ENCODE measurements at places on chromosomes 1 and 21.

DNA sequence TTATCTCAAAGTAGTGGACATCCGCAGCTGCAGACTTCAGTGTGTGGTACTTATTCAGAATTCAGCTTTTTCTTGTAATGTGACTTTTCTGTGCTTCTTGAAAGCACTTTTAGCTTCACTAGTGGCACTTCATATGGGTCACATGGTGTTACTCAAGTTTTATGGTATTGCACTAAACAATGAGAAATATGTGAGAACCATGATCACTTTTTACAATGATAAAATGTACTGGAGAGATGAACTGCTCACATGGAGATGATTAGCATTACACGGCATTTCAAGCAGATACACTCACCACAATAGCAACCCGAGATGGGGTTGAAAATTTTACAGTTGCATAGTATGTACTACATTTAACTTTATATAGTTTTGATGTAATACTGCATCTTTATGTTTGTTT is 40.1 kb upstream of the GPR52 start:
- no peak overlapping the region for H3K4me3 ChIP-seq
- H3K27ac ChIP-seq: no peak overlapping the region
- H3K36me3 ChIP-seq: no peaks in the 10 kb centered on the region
- no peaks in the 10 kb centered on the region for H3K27me3 ChIP-seq
- H3K4me1 ChIP-seq: no peaks in the 10 kb centered on the region

- no peak for DNase-seq
- no peak overlapping the region for H3K27ac ChIP-seq
- H3K4me3 ChIP-seq: no peak overlapping the region
Measured at GRCh38 chr1:150826299-150826698, 18.2 kb upstream of the CTSK start.

GRCh38 chr1:37434292-37435225 is 39.8 kb upstream of the ZC3H12A start:
- H3K36me3 ChIP-seq: no peaks in the 10 kb centered on the region

- H3K27me3 ChIP-seq: no peaks in the 10 kb centered on the region
- H3K4me1 ChIP-seq: peaks cover 27% of the 10 kb centered on the region
Measured at GRCh38 chr1:93437976-93438605, 9.8 kb upstream of the FNBP1L start.

- no peaks in the 10 kb centered on the region for H3K36me3 ChIP-seq
- no peaks in the 10 kb centered on the region for H3K4me1 ChIP-seq
- H3K27me3 ChIP-seq: no peaks in the 10 kb centered on the region
- no peak overlapping the region for H3K4me3 ChIP-seq
- DNase-seq: no peak
Measured at GRCh38 chr21:35254006-35254764, 205.1 kb upstream of the RUNX1 start.

DNA sequence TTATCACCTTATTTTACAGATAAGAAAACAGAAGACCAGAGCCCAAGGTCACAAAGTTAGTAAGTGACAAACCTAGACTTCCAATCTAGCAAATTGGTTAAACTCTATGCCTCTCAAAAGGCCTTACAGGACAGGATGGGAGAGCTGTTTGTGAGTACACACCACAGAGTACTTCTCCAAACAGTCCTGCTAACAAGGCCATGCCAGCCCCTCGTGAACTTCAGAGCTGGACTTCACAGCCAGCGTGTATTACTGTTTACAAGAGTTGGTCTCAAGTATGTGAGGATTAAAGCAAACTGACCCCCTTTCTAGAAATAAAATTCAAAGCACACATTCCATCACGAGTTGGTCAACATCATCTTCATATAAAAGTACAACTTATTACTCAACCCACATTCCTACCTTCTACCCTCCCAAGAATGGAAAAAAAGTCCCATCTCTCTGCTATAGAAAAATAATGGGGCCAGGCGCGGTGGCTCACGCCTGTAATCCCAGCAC is 19.8 kb upstream of the UBR4 start:
- no peaks in the 10 kb centered on the region for H3K27me3 ChIP-seq
- no peak overlapping the region for H3K27ac ChIP-seq
- H3K4me1 ChIP-seq: no peaks in the 10 kb centered on the region
- DNase-seq: no peak

GRCh38 chr1:193103759-193104501 is 1.3 kb downstream of the GLRX2 start:
- H3K36me3 ChIP-seq: peaks cover 6% of the 10 kb centered on the region
- peak overlapping the region; percentile 93 for H3K4me3 ChIP-seq
- H3K27ac ChIP-seq: peak overlapping the region; percentile 89
- DNase-seq: no peak

- no peaks in the 10 kb centered on the region for H3K36me3 ChIP-seq
- no peak for DNase-seq
- no peaks in the 10 kb centered on the region for H3K4me1 ChIP-seq
- H3K27me3 ChIP-seq: no peaks in the 10 kb centered on the region
- H3K4me3 ChIP-seq: no peak overlapping the region
Measured at GRCh38 chr21:30138483-30138882, 28.1 kb downstream of the CLDN17 start.

GRCh38 chr1:22808676-22809483 is 98.2 kb downstream of the EPHB2 start:
- no peaks in the 10 kb centered on the region for H3K4me1 ChIP-seq
- no peaks in the 10 kb centered on the region for H3K36me3 ChIP-seq
- H3K4me3 ChIP-seq: no peak overlapping the region
- peaks cover 10% of the 10 kb centered on the region for H3K27me3 ChIP-seq
- no peak overlapping the region for H3K27ac ChIP-seq

- H3K36me3 ChIP-seq: 0 out of 2 replicates have a peak, but pooled peaks cover 2% of the 10 kb centered on the region
- no peak overlapping the region for H3K27ac ChIP-seq
- no peak for DNase-seq
- H3K4me1 ChIP-seq: no peaks in the 10 kb centered on the region
Measured at GRCh38 chr1:247147781-247148180, 24.0 kb downstream of the ZNF124 start.

DNA sequence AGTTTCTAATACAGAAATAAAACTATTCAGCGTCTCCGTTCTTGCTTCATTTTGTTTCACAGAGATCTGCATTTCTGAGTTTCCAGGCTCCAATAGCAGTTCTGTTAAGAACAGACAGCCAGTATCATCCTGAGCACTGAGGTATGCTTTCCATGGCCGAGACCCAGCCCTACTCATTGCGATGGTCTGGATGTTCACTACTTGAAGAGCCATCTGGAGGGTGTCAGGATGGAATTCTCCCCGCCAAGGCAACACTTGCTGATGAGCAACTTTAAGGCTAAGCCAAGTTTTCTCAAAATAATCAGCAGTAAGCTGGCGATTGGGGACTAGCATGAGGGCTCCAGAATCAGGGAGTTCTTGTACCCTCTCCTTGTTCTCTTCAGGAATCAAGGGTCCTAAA is 7.7 kb upstream of the BCL2L15 start:
- no peak for DNase-seq
- peaks cover 7% of the 10 kb centered on the region for H3K36me3 ChIP-seq
- H3K4me1 ChIP-seq: no peaks in the 10 kb centered on the region
- no peaks in the 10 kb centered on the region for H3K27me3 ChIP-seq

DNA sequence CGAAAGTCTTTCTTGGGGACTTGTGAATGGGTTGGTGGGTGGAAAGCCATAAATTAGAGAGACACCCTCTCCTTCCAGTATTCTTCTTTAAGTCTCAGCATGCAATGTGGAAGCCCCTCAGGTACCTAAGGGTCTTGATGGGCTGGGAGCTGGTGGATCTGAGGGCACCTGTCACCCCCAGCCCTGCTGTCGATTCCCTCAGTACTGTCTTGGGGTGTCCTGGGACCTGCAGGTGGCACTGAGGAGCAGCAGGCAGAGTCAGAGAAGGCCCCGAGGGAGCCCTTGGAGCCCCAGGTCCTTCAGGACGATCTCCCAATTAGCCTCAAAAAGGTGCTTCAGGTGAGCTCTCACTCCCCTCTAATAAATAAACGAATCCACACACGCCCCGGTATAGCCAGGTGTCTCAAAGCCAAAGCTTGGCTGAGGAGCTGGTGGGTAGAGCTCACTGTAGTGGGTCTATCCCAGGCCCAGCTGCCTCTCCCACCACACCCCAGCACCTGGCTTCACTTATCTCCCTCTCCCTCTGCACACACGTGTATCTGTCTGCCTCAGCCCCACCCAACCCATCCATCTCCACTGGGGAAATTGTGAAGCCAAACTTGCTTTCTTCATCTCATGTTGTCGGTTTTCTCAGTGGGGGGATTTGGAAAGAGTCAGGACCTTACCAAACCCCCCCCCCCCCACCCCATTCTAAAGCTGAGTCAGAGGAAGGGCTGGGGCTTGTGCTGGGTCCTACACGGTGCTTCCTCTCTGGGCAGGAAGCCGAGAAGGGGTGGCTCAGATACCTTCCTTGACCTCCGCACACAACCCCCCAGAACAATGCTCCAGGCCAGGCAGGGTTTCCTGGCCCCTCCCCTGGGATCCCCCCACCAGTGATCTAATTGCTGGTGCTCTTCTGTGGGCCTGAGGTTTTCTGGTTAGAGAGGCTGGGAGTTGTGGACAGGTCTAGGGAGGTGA is 1.6 kb downstream of the ADAM15 start:
- no peak overlapping the region for H3K27ac ChIP-seq
- H3K4me3 ChIP-seq: peak overlapping the region; percentile 70
- DNase-seq: no peak
- peaks cover 44% of the 10 kb centered on the region for H3K4me1 ChIP-seq

DNA sequence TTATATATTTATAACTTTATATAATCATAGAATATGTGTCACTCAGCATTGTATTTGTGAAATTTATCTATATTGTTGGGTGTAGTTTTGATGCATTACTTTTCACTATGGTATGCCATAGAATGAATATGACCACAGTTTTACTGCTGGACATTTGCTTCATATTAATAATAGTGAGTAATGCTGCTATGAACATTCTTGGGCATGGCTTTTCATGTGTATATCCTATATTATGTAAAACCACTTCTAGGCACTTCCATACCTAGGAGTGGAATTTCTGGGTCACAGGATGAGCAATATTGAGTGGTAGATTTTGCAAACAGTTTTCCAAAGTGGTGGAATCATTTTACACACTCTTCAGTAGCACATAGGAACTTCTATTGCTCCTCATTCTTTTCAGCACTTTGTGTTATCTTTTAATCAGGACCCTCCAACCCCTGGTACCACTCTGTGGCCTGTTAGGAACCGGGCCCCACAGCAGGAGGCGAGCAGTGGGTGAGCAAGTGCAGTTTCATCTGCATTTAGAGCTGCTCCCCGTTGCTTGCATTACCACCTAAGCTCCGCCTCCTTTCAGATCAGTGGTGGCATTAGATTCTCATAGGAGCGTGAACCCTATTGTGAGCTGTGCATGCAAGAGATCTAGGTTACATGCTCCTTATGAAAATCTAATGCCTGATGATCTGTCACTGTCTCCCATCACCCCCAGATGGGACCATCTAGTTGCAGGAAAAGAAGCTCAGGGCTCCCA is 56.0 kb upstream of the CNIH3 start:
- no peaks in the 10 kb centered on the region for H3K4me1 ChIP-seq
- no peak overlapping the region for H3K27ac ChIP-seq
- no peak overlapping the region for H3K4me3 ChIP-seq
- H3K36me3 ChIP-seq: no peaks in the 10 kb centered on the region
- DNase-seq: no peak

- no peak for DNase-seq
- no peaks in the 10 kb centered on the region for H3K36me3 ChIP-seq
- H3K4me3 ChIP-seq: no peak overlapping the region
- no peaks in the 10 kb centered on the region for H3K4me1 ChIP-seq
- no peak overlapping the region for H3K27ac ChIP-seq
Measured at GRCh38 chr1:25580927-25581326, 35.7 kb upstream of the MAN1C1 start.

GRCh38 chr1:93257889-93258288 is 77.4 kb downstream of the CCDC18 start:
- DNase-seq: no peak
- peaks cover 6% of the 10 kb centered on the region for H3K4me1 ChIP-seq
- no peaks in the 10 kb centered on the region for H3K36me3 ChIP-seq
- H3K27ac ChIP-seq: no peak overlapping the region
- no peaks in the 10 kb centered on the region for H3K27me3 ChIP-seq

DNA sequence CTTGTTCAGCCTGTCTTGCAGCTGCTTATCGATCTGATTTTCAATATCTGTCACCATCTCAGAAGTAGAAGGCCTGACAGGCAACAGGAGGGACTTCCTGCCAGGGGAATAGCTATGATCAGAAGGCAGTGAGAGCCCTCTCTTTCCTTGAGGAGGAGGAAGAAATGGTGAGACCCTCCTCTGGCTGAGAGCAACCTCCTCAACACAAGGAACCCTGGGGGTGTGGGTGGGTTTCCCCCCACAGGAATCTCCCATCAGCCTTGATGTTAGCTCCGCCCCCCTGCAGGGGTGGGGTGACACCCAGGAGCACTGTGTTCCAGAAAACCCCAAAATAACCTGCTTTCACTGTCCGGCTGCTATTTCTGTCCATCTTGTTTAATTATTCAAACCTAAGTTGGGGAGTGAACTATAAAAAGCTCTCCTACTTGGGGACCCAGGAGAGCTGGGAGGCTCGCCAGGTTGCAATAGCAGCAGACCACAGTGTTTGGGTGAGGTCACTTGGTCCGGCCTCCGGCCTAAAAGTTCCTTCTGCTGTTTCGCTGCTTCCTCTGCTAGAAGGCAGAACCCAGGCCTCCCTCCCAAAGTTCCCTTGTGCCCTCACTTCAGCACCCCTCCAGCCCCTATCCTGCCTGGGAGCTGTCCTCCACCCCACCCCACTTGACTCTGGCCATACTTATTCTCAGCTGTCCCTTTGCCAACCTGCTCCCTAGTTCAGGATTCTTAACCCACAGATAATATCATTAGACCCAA is 7.8 kb upstream of the MEF2D start:
- peaks cover 28% of the 10 kb centered on the region for H3K4me1 ChIP-seq
- peaks cover 52% of the 10 kb centered on the region for H3K27me3 ChIP-seq
- H3K27ac ChIP-seq: no peak overlapping the region

GRCh38 chr1:70504176-70504820 is 93.2 kb downstream of the CTH start:
- no peaks in the 10 kb centered on the region for H3K27me3 ChIP-seq
- no peaks in the 10 kb centered on the region for H3K36me3 ChIP-seq
- no peak overlapping the region for H3K27ac ChIP-seq

DNA sequence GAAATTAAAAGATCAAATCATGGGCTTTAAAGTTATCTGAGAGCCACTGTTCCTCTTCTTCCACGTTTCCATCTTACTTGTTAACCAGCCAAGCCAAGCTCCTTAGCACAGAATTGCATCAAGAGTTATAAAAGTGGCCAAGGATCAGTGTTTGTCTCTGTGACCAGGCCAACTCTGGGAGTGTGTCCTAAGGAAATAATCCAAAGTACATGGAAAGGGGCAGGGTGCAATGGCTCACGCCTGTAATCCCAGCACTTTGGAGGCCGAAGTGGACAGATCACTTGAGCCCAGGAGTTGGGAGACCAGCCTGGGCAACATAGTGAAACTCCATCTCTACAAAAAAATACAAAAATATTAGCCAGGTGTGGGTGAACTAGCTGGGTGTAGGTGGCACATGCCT is 10.0 kb upstream of the MPZL1 start:
- H3K27ac ChIP-seq: no peak overlapping the region
- no peak for DNase-seq

GRCh38 chr21:38788275-38788905 is 17.3 kb upstream of the ETS2 start:
- peaks cover 65% of the 10 kb centered on the region for H3K4me1 ChIP-seq
- H3K27ac ChIP-seq: peak overlapping the region; percentile 97
- H3K4me3 ChIP-seq: peak overlapping the region; percentile 56
- H3K27me3 ChIP-seq: no peaks in the 10 kb centered on the region
- DNase-seq: peak; percentile 62
- no peaks in the 10 kb centered on the region for H3K36me3 ChIP-seq
